ENCODE measurements at places on chromosomes 11 and 22.

GRCh38 chr11:119306373-119306890 lies 10.5 kb downstream of the MCAM start:
- DNase-seq, result no peak

GRCh38 chr11:6390718-6391469 lies 620 bp downstream of the SMPD1 start:
- no peak for DNase-seq

DNA sequence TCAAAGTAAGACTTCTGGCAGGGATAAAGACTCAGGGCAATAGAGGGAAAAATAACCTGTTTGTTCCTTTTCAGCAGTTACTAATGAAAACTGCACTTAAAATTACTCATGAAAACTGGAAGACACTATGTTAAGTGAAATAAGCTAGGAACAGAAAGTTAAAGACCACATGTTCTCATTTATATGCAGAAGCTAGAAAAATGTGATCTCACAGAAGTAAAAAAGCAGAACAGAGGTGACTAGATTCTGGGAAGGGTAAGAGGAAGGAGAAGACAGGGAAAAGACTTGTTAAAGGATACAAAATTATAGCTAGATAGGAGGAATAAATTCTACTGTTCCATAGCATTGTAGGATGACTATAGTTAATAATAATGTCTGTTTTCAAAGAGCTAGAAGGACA lies 22.2 kb downstream of the HPS5 start:
- DNase-seq, result no peak

DNA sequence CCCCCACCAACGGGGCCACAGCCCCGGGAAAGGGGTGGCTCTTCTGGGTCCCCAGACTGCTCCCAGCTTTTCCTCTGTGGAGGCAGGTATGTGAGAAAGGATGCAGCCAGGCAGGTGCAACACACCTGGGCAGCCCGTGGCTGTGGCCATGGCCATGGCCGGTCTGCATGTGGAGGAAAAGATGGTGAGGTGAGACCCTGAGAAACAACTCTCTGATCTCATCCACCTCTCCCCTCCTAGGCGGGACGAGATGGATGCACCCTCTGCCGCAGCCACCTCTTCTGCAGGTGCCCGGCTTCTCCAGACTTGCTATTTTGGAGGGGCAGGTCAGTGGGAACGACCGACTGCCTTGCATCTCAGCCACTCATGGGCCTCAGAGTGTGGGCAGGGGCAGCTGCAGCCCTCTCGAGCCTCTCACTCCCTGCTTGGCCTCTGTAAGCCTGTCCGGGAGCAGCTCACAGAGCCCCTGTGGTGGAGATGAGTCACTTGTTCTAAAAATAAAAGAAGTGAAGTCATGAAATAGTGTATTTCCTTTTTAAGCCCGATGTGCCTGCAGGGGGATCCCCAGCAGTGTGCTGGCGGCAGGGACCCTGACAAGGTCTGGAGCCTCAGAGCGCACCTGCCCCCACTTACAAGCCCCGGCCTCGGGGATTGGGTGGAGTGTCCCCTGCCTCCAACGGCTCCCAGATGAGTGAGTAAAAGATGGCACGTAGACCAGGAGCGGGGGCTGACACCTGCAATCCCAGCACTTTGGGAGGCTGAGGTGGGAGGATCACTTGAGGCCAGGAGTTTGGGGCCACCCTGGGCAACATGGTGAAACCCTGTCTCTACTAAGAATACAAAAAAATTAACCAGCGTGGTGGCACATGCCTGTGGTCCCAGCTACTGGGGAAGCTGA lies 10.7 kb downstream of the SMIM38 start:
- DNase-seq, result peak; percentile 73

GRCh38 chr11:66743271-66743968 lies 14.4 kb upstream of the SPTBN2 start:
- no peak for DNase-seq

DNA sequence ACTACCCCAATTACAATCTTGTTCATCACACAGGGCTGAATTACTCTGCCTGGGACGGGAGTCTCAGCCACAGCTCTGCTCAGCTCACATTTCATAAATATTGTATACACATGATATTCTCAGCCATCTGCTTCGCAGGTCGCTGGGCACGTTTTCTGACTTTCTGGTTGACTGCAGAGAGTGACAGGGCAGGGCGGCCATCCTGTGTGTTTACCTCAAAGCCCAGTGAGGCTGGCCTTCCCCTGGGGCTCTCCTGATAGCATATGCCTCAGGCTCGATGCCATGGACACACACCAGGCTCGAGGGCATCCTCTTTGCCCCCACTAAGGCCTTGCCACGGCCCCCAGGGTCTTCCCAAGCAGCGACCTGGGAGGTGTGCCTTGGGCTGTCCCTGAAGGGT lies 345.0 kb downstream of the CADM1 start:
- no peak for DNase-seq

GRCh38 chr22:48753381-48753730 lies 1074.3 kb downstream of the BRD1 start:
- peak; percentile 3 for DNase-seq

DNA sequence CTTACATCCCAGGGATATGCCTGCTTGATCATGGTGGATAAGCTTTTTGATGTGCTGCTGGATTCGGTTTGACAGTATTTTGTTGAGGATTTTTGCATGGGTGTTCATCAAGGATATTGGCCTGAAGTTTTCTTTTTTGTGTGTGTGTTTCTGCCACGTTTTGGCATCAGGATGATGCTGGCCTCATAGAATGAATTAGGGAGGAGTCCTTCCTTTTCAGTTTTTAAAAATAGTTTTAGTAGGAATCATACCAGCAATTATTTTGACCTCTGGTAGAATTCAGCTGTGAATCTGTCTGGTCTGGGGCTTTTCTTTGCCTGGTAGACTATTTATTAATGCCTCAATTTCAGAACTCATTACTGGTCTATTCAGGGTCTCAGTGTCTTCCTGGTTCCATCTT lies 362.4 kb downstream of the JRKL start:
- DNase-seq, result no peak

DNA sequence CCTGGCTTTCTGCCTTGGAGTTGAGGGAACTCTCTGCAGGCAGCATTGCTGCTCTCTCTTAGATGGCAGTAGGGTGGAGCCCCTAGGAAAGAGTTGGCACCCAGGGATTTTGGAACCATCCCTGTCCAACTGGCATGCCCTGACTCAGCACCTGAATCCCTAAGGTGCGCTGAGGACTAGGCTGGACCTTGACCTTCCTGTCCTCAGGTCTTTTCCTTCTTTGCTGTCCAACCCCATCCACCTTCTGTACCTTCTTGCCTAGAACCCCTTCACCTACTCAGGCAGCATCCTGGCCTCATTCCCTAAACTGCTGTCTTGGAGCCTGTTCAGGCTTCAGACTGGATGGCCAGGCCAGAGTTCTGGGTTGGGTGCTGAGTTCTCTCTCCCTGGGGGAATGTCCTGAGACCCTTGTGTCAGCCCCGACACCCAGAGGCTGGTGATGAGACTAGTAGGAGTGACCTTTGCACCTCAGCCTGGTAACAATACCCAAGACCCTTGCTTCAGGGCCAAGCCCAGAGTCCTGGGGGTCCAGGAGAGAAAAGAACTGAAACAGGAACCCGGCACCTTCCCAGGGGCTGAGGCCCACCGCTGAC lies 2.5 kb upstream of the POLD4 start:
- DNase-seq, result no peak

- no peak for DNase-seq
Measured at GRCh38 chr22:31623592-31624304, 38.3 kb downstream of the PISD start.

DNA sequence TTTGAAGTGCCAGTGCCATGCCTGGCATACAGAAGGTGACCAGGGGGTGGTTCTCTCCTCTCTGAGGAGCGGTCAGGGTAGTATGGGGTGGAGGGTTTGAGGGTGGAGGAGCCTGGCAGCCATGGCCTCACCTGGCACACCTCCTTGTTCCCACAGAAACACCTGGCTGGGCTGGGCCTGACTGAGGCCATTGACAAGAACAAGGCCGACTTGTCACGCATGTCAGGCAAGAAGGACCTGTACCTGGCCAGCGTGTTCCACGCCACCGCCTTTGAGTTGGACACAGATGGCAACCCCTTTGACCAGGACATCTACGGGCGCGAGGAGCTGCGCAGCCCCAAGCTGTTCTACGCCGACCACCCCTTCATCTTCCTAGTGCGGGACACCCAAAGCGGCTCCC lies 9.6 kb downstream of the SERPINH1 start:
- DNase-seq, result no peak

- DNase-seq, result peak; percentile 49
Measured at GRCh38 chr11:41201156-41201555, 258.3 kb downstream of the LRRC4C start.

- DNase-seq, result no peak
Measured at GRCh38 chr11:17852246-17852645, 117.7 kb downstream of the KCNC1 start.

DNA sequence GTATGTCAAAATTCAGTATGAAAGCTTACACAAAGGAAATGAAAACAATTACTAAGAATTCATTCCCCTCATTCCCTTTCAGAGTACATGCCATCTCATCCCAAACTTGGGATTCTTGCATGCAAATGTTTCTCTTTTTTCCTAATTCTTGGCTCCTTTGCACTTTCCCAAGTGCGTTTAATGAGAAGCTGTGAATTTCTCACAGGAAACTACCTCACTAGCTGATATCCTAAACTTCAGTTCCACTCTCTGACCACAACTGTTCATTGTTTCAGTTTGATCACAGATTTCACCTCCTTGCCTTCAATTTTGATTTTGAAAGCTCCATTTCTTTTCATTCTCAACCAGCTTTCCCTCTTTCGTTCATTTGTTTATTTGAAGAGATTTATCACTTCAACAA lies 5.9 kb upstream of the ARL14EP start:
- no peak for DNase-seq

- DNase-seq, result no peak
Measured at GRCh38 chr11:82811369-82811768, 77.7 kb upstream of the FAM181B start.

DNA sequence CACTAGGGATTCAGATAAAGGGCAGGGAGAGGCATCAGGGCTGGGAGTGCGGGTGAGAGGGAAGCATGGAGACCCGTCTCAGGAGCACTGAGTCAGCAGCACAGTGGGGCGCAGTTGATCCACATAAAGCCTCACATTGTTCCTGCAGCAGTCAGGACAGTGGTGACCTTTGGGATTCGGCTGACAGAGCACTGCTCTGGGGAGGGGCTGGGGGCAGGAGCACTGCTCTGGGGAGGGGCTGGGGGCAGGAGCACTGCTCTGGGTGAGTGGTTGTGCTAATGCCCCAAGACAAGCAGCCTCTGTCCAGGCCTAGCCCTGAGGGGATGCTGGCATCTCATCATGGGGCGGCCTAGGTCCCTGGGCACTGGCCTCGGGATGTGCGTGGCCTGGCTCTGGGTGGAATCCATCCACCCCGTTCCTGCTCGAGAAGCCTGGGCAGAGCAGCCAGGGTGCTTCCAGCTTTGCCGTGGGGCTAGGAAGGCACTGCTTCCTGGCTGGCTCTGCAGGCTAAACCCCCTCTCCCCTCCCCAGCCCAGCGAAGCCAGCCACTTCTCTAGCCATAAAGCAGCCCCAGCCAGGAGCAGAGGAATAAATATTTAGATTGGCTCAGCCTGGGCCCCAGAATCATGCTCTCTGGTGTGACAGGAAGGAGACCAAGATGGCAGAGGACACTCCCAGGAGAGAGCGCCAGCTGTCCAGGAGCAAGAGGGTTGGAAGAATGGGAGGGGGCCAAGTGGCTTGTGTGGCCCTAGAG lies 7.3 kb downstream of the OAF start:
- no peak for DNase-seq

GRCh38 chr11:78168539-78169477 lies 19.6 kb downstream of the KCTD21 start:
- DNase-seq, result peak; percentile 33

DNA sequence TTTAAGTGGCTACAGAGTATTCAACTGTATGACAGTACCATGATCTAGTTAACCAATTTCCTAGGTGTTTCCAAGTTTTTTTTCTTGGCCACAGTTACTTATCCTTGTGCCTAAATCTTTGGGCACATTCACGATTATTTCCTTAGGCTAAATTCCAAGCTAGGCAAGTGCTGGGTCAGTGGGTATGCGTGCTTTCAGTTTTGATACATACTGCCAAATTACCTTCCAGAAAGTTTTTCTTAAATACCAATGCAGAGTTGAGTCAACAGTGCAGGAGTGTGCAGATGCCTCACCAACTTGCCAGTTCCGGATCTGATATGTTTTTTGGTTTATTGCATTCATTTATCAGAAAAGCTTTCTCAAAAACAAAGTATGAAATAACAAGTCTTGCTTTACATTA lies 67.9 kb upstream of the OR4B1 start:
- no peak for DNase-seq

GRCh38 chr22:23692598-23693291 lies 1.9 kb downstream of the RGL4 start:
- no peak for DNase-seq

DNA sequence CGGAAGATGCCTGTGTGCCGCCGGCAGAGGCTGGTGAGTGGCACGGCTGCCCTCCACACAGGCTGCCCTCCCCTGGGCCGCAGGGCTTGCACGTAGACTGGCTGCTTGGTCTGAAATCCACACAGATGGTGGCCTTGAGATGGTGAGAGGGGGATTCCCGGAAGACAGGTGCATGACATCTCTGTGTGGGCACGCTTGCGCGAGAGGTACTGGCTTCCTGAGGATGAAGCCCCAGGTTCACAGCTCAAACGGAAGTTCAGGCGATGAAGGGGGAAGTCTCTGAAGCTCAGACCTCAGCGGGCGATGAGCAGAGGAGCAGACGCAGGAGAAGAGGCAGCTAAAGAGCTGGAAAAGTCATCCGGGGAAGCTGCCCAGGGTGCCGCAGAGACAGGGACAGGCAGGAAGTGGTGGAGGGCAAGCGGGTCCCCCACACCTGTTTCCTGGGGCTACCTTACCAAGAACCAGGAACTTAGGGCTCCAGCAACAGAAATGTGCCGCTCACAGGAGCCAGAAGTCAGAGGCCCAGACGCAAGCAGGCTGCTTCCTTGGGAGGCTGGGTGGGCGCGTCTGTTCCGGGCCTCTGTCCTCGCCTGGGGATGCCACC lies 7.2 kb downstream of the CRELD2 start:
- DNase-seq, result no peak

GRCh38 chr11:114215428-114215827 lies 80.8 kb upstream of the NNMT start:
- no peak for DNase-seq

DNA sequence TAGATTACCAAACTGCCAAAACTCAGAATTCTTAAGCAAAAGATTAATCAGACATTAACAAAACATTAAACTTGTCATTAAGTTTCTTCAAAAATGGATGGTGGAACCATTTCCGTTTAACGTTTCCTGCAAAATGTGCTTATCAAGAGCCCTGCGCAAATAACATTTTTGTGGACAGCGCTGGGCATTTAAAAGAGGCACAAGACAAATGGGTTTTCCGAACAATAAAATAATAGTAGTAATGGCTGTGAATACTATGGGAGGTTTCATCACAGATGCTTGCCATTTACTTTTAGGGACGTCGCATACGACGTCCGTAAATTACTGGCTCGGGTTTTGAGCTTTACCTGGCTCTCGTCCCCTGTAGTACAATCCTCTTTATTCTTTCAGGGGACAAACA lies 1.1 kb downstream of the NPAT start:
- no peak for DNase-seq
